Upper lobe of left lung (tissue), 6 donors: ENCODE measurements at places on chromosomes 2 and 18.

- DNase-seq, result no peak
Measured at GRCh38 chr18:5625076-5625475, 81.3 kb upstream of the EPB41L3 start.

- no peak for DNase-seq
Measured at GRCh38 chr2:70270323-70270722, 12.4 kb downstream of the PCYOX1 start.

GRCh38 chr18:7334973-7335568 is 104.2 kb downstream of the LRRC30 start:
- DNase-seq, result no peak

DNA sequence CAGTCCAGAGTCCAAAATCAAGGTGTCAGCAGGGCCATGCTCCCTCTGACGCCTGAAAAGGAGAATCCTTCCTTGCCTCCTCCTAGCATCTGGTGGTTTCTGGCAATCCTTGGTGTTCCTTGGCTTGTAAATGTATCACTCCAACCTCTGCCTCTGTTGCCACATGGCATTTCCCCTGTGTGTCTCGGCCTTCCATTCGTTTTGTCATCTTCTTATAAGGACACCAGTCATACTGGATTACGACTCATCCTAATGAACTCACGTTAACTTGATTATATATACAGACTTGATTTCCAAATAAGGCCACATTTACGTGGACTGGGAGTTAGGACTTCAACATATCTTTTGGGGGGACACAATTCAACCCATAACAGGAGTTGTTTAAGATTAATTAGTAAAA is 15.8 kb downstream of the PMAIP1 start:
- no peak for DNase-seq

DNA sequence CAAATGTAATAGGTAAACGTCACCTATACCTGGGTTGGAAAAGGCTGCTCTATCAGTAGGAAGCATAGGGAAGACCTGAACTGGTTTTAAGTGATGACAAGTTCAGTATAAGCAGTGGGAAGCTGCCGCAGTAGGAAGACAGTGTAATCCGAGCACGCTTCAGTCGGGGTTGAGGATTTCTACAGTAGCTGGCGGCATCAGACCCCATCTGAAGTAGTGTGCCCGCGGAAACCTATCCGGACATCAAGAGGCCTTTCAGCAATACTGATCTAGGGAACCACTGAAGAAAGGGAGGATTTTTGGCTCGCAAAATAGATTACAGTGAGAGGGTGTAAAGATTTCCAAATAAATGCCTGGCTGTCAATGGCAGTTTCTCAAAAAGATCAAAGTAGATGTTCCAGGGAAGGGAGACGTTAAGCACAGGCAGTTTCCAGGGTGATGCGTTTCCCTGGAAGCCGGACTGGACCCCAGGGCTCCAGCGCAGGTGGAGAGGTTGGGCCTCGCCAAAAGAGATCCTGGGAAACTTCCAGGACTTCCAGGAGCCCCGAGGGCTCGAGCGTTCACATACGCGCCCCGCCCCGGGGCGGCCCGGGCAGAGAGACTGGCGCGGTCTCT is 5.3 kb downstream of the LOXL3 start:
- DNase-seq, result no peak

DNA sequence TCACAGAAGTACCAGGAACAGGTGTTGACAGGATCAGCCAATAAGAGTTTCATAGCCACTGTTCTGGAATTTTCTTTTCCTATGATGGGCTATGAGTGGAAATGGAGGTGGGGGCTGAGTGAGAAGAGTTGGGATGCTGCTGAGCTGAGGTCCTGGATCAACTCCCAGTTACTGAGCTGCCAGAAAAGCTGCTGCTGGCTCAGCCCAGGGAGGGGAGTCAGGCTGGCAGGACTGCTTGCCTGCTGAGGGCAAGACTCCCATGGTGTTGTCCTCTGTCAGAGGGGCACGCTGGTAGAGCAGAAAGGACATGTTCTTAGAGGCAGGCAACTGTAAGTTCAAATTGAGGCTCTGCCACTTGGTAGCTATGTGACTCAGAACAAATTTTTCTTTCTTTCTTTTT is 11.8 kb downstream of the TPGS2 start:
- no peak for DNase-seq

GRCh38 chr2:237459741-237460174 is 27.3 kb upstream of the MLPH start:
- DNase-seq, result no peak
